ENCODE measurements at places on chromosomes 12 and 14. TPM values are rescaled to one million over a fixed set of nuclear protein-coding genes. Genes with fewer than 3 reads are reported as not detected.

- no peaks in the 10 kb centered on the region for H3K27me3 ChIP-seq
- no peak for DNase-seq
- no peak overlapping the region for H3K4me3 ChIP-seq
- peak overlapping the region; percentile 76 for H3K27ac ChIP-seq
- no peaks in the 10 kb centered on the region for H3K36me3 ChIP-seq
Observed at GRCh38 chr12:15556411-15557102, 232.6 kb downstream of the EPS8 start.

DNA sequence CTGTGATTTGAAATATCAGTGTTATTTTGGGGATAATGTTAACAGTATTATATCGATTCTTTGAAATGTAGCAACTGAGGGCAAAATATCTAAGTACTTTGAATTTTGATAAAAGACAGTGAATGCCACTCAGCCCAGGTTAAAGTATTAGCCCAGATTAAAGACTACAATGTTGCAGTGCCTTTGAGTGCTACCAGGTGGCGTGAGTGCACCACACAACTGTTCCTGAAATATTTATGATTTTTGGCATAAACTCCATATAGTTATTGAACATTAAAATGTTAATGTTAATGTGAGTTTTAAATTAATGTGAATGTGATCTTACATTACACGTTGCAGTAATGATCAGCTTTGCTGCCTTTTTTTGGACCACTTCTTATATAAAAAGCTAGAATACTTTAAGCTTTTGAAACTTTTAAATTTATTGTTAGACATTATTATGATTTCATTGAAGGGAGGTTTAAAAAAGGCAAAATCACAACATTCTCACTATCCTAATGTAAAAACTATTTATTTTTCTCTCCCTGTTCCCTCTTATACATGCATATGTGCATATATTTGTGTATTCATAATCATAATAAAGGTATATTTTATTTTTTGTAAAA, 22.5 kb downstream of the MRPS35 start:
- H3K36me3 ChIP-seq: peaks cover 33% of the 10 kb centered on the region
- H3K4me1 ChIP-seq: no peaks in the 10 kb centered on the region
- H3K27me3 ChIP-seq: no peaks in the 10 kb centered on the region
- H3K27ac ChIP-seq: no peak overlapping the region
- H3K4me3 ChIP-seq: no peak overlapping the region
- DNase-seq: no peak

DNA sequence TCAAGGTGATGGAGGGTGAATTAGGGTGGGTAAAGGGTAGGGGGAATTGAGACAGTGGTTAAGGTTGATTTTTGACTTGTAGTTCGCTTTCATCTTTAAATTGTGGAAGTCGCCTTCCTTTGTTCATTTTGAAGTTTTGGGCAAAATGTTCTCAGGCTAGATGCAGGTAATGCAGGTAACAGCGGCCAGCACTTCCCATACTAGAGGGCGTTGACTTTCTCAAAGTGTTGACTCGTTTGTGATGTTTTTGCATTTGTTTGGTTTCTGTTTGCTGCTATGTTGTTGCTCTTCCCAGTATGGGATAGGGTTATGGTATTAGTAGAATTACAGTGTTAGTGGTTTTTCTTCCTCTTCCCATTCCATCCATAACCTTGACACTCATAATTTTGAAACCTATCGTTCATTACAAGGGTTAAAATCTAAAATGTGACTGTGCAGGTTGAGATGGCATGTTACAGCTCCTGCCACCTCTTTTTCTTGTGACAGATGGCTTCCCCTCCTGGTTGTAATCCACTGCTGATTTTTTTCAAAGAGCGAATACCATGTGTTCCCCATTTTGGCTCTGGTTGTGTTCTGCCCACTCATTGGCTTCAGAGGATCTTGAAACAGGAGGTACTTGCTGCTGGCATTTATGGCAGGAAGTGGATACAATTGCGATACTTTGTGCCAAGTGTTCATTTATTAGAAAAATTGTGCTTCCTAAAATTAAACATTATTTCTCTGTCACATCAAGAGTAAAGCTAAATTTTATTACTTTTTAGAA, 57.1 kb downstream of the ERC1 start:
- H3K36me3 ChIP-seq: no peaks in the 10 kb centered on the region
- no peak overlapping the region for H3K27ac ChIP-seq
- H3K4me1 ChIP-seq: peaks cover 12% of the 10 kb centered on the region
- no peak overlapping the region for H3K4me3 ChIP-seq

GRCh38 chr14:90300611-90301047, 31.1 kb downstream of the NRDE2 start:
- H3K27me3 ChIP-seq: no peaks in the 10 kb centered on the region
- no peak overlapping the region for H3K4me3 ChIP-seq
- no peaks in the 10 kb centered on the region for H3K4me1 ChIP-seq
- H3K36me3 ChIP-seq: peaks cover 19% of the 10 kb centered on the region

- peak overlapping the region; percentile 89 for H3K27ac ChIP-seq
- H3K36me3 ChIP-seq: peaks cover 34% of the 10 kb centered on the region
- no peaks in the 10 kb centered on the region for H3K4me1 ChIP-seq
- no peaks in the 10 kb centered on the region for H3K27me3 ChIP-seq
- no peak for DNase-seq
Observed at GRCh38 chr12:55816881-55817344, 611 bp downstream of the SARNP start.

DNA sequence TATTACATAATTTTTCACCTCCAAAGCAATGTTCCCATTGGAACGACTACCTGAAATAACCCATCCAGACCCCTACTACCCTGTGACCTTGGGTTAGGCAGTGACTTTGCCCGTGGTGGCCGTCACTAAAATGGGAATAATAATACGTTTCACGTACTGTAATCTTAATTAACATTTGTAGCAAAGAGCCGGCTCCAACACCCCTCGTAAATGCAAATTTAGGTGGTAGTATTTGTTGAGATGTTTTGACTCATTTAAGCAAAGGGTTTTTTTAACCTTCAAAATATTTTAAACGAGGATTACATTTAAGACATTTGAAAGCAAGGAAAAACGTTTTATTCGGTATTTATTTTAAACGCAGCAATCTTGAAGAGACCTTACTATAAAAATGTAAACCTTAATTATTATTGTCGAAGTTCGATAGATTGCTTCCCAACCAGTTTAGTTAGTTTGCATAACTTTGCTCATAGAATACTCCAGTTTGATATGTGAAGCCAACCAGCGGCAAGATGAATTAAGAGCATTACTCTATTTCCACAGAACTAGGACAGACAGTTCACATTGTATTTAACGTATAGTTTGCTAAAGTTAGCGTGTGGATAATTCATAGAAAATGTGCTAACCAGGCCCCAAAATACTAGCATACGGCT, 1.4 kb upstream of the ARID2 start:
- H3K4me3 ChIP-seq: peak overlapping the region; percentile 74
- peak overlapping the region; percentile 99 for H3K27ac ChIP-seq
- DNase-seq: no peak
- H3K4me1 ChIP-seq: no peaks in the 10 kb centered on the region

GRCh38 chr12:124687917-124688316, 120.5 kb upstream of the NCOR2 start:
- peaks cover 9% of the 10 kb centered on the region for H3K4me1 ChIP-seq
- no peak overlapping the region for H3K4me3 ChIP-seq
- H3K27ac ChIP-seq: peak overlapping the region; percentile 80
- H3K36me3 ChIP-seq: no peaks in the 10 kb centered on the region

DNA sequence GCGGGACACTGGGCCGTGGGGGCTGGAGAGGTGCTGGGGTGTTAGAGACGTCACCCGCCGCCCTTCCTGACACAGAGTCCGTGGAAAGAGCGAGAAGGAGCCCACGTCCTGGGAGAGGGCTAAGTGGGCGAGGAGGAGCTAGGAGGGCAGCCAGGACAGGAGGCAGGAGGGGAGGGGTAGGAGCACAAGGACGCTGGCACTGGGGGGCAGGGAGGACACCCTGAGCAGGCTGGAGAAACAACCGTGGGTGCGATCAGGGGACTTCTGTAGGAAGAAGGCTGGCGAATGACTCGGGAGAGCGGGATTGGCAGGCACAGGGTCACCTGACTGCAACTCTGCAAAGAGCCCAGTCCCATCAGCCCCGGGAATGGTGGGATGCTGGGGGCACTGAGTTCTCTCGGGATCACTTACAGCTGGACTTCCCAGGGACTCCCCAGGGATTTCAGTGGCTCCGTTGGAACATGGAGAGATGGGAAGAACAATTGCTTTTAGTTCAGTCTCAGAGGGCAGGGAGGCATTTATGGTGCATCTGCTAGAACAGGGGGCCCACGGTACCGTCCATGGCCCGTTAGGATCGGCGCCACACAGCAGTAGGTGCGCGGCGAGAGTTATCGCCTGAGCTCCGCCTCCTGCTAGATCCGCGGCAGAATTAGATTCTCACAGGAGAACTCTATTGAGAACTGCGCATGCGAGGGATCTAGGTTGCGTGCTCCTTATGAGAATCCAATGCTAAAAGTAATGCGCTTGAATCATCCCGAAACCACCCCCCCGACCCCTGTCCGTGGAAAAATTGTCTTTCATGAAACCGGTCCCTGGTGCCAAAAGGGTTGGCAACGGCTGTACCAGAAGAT, 24.3 kb downstream of the UBR7 start:
- DNase-seq: no peak
- H3K4me1 ChIP-seq: no peaks in the 10 kb centered on the region
- H3K27me3 ChIP-seq: no peaks in the 10 kb centered on the region
- peaks cover 21% of the 10 kb centered on the region for H3K36me3 ChIP-seq

DNA sequence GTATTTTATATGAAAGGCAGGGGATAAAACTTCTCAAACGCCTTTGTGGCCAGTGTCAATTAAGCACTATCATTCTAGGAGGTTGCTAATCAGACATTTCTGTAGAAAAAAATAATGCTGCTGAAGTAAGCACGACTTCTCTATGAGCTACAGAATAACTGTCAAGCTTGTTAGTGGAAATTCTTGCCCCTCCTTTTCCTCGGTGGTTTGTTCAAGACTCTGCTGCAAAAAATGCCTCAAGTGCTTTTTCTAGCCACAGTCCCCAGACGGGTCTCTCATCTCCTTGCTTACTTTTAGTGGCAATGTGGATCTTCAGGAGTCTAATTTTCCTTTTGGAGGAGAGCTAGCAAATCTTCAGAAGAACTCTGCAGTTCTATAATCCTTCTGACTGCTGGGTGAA, 452.0 kb downstream of the FUT8 start:
- no peaks in the 10 kb centered on the region for H3K4me1 ChIP-seq
- H3K36me3 ChIP-seq: no peaks in the 10 kb centered on the region

DNA sequence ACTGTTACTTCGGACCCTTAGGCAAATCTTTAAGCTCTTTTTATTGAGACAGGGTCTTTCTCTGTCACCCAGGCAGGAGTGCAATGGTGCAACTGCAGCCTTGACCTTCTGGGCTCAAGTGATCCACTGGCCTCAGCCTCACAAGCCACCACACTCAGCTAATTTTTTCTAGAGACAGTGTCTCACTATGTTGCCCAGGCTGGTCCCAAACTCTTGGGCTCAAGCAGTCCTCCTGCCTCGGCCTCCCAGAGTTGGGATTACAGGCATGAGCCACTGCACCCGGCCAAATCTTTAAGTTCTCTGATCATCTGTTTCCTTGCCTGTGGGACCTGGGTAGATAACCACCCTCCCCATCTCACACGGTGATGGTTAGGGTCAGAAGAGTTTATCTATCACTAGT, 2.3 kb upstream of the GPX2 start:
- H3K27ac ChIP-seq: no peak overlapping the region
- no peak overlapping the region for H3K4me3 ChIP-seq
- peaks cover 19% of the 10 kb centered on the region for H3K36me3 ChIP-seq
- H3K4me1 ChIP-seq: no peaks in the 10 kb centered on the region

- no peak for DNase-seq
- no peaks in the 10 kb centered on the region for H3K36me3 ChIP-seq
- H3K27me3 ChIP-seq: no peaks in the 10 kb centered on the region
- no peak overlapping the region for H3K4me3 ChIP-seq
Observed at GRCh38 chr12:82203086-82203485, 155.1 kb downstream of the CCDC59 start.

- H3K4me3 ChIP-seq: no peak overlapping the region
- H3K27me3 ChIP-seq: no peaks in the 10 kb centered on the region
- peaks cover 16% of the 10 kb centered on the region for H3K36me3 ChIP-seq
- H3K27ac ChIP-seq: no peak overlapping the region
Observed at GRCh38 chr14:71742485-71742884, 189.7 kb upstream of the RGS6 start.

GRCh38 chr12:65681226-65681625, 143.1 kb upstream of the HMGA2 start:
- no peaks in the 10 kb centered on the region for H3K27me3 ChIP-seq
- H3K4me1 ChIP-seq: no peaks in the 10 kb centered on the region
- H3K4me3 ChIP-seq: no peak overlapping the region

- peak overlapping the region; percentile 88 for H3K27ac ChIP-seq
- H3K4me1 ChIP-seq: peaks cover 5% of the 10 kb centered on the region
- no peaks in the 10 kb centered on the region for H3K27me3 ChIP-seq
- H3K36me3 ChIP-seq: peaks cover 24% of the 10 kb centered on the region
- peak; percentile 90 for DNase-seq
Observed at GRCh38 chr14:24430143-24430681, 458 bp downstream of the KHNYN start.

DNA sequence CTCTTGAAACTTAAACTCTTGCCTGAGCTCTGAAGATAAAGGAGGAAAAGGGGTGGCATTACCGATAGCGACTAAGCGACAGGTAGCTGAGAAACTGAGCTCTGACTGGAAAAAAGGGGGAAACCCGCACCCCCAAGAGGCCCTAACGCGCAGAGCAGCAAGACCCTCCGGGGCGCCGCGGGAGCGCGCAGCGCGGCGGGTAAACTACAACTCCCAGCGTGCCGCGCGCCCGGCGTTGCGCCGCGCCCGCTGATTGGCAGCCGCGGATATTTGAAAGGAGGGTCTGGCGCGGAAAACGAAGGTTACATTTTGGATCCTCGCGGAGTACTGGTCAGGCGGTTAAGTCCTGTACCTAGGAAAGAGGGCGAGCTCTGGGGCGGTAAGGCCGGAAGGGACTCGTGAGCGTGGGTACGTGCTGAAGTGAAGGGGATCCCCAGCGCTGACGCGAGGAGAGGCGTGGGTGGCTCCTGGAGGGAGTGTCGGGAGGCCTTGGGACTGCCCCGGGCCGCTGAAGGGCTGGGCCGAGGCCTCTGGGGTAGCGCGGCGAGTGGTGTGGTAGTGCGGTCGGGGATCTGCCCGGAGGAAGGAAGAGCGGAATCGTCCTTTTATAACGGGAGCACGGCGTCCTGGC, at the start of gene ESPL1:
Gene ESPL1, plus strand, starts transcription at position 301 of the 631 bp plus-strand sequence. CDS start 468 bp downstream, outside the sequence.
- no peaks in the 10 kb centered on the region for H3K36me3 ChIP-seq
- no peak within 1 kb of the TSS for H3K27ac ChIP-seq
- peak within 1 kb of the TSS; percentile 63 for H3K4me3 ChIP-seq
- DNase-seq: peak; percentile 87
- no peaks in the 10 kb centered on the region for H3K27me3 ChIP-seq
- H3K4me1 ChIP-seq: no peaks in the 10 kb centered on the region

GRCh38 chr12:83700838-83701237, 1014.1 kb downstream of the TMTC2 start:
- H3K27me3 ChIP-seq: no peaks in the 10 kb centered on the region
- no peak overlapping the region for H3K27ac ChIP-seq
- no peak overlapping the region for H3K4me3 ChIP-seq
- no peak for DNase-seq

The ACRBP gene
- total RNA-seq: 10.6 TPM

The HOXC4 gene
- 0.32 TPM for total RNA-seq

The GALNT16 gene
- 38.0 TPM for total RNA-seq

The AICDA gene
- not detected for total RNA-seq

The OAS3 gene
- total RNA-seq: 7.0 TPM

The SMCO2 gene
- not detected for total RNA-seq

The KCNJ8 gene
- total RNA-seq: 27.8 TPM

The PDE3A gene
- 33.7 TPM for total RNA-seq

The RBP5 gene
- total RNA-seq: 0.96 TPM

The NAV3 gene
- total RNA-seq: 9.7 TPM

The ABCC9 gene
- total RNA-seq: 19.8 TPM

The TRIAP1 gene
- total RNA-seq: 12.1 TPM

The YLPM1 gene
- 27.7 TPM for total RNA-seq
